ENCODE measurements at places on chromosomes 5 and 9.

DNA sequence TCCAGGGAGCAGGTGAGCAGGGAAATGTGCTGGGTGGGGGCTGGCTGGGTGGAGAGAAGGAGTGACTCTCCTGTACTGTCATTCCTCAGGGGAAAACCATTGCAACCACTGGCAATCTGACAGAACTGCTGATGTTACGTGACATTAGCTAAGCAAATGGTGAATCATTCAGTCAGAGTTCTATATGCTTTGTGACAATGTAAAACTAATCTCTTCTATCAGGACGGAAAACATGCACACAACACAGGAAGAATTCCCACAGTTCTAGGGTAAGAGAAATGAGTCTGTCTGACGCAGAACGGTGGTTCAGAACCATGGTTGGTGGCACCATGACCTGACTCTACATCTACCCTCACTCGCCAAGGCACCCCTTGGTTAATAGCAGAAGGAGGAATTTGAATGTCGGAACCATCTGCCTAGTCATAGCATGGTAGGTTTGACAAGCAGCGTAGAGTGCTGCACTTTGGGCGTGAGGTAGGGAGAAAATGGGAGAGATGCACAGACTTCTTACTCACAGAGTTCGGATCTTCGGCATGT, 243.6 kb upstream of the PANK3 start:
- DNase-seq: no peak

GRCh38 chr5:112012104-112012503, 255.1 kb upstream of the NREP start:
- DNase-seq: no peak

DNA sequence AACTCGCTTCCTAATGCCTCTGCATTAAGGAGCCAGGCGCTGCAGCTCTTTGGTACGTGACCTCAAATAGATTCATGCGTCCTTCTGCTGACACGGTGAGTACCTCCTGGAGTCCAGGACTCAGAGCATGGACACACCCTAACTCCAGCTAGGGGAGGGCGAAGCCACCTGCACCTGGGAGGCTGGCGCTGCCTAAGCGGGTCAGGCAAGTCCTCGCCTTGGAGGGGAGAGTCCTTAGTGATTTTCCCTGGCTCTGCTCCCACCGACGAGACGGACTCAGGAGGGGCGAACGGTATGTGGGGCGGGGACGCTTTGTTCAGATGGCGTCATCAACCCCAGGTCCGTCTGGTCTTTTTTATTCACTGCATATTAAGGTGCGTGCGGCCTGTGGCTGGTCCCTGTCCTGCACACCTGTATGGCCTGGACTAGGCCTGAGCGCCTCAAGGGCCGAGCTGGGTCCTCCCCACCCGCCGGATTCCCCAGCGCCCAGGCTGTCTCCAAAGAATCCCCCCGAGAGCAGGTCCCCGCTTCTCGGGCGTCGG, 50.3 kb downstream of the NSUN2 start:
- no peak for DNase-seq

DNA sequence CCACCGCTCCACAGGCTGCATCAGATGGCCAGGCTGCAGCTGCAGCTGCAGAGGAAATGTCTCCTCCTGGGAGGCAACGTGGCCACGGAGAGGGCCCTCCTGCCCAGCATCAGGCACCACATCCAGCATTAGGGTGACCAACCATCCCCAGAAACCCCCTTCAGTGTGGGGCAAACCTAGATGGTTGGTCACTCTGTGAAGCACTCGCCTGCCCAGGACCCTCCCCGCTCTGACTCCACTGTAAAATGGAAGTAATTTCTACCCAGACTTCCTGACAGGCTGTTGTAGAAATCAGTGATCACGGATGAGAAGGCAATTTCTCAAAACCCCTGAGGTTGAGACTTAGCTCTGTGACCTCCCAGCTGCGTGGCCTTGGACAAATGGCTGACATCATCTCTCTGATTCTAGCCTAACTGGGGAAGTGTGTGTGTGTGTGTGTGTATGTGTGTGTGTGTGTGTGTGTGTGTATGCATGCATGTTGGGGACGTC, 31.6 kb downstream of the B4GALT1 start:
- no peak for DNase-seq

GRCh38 chr9:84140535-84141101, 160.0 kb downstream of the RMI1 start:
- peak; percentile 60 for DNase-seq

DNA sequence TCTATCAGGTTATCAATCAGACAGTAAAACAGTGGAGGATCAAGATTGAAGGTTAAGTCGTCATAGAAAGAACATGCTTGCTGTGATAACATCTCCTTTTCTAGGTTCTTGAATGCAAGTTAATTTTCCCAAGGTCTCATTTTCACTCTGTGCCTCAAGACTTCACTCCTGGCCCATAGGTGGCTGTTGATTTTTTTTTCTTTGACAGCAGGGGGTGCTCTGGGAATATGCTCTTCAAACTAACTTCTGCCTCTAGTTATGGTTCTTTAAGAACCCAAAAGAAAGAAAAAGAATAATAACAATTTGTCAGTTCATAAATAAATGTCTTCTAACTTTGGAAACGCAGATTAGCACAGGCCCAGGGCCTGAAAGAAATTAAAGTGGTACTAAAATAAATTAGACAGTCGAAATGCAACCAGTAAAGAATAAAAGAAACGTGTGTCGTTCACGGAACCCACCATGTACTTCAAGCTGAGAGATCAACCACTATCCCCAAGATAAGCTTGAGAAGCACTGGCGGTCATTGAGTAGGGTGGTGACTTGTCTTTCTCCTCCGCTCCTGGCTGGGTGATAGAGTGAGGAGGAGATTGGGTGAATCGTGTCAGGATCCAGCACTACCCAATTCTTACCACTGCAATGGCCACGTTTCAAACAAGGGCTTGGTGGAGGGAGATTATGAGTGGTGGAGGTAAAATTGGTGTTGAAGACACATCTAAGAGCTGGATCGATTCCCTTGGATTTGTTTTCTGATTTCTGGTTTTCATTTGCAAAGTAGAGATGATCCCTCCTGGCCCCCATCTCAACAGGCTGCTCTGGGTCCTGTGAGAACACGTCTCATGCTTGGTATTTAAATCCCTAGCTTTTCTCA, 93.4 kb upstream of the IRX4 start:
- DNase-seq: no peak

DNA sequence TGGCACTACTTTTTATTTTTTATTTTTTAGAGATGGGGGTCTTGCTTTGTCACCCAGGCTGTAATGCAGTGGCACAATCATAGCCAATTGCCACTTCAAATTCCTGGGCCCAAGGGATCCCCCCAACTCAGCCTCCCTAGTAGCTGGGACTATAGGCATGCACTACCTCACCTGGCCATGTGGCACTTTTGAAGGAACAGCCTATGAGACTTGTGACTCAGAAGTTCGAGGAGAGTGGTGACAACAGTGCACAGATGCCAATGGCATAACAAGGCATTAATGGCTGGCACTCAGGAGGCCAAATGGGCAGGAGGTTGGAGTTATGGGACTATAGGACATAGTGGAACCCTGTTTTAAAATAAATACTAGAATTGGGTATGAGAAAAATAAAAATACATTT, 33.7 kb downstream of the ANKRD31 start:
- DNase-seq: no peak

DNA sequence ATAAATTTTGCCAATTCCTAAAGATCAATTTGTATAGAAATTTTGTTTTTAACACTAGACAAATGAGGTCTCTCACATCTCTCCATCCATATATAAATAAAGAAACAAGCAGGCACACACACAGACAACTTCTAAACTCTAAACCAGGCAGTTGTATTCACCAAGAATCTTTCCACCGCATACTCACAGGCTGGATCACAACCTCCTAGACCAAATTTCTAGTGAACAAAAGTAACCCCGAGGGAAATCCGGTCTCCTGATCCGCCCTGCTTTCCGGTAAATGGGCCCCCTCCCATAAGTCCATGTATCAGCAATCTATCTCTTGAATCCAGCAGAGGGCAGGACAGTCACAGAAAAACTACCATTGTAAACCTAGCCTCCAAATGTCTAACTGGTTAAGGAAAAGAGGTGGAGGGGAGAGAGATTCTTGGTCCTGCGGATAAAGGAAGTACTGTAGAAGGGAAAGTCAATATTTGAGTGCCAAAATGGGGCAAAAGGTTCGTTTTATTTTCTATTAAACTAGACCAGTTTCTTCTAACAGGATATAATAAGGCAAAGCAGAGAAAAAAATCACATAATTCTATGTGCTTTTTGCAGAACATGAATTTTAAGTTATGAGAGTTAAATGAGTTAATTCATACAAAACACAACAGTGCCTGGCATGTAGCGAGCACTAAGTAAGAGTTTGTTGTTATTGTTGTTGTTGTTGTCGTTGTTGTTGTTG, 4.8 kb upstream of the SMU1 start:
- peak; percentile 49 for DNase-seq

DNA sequence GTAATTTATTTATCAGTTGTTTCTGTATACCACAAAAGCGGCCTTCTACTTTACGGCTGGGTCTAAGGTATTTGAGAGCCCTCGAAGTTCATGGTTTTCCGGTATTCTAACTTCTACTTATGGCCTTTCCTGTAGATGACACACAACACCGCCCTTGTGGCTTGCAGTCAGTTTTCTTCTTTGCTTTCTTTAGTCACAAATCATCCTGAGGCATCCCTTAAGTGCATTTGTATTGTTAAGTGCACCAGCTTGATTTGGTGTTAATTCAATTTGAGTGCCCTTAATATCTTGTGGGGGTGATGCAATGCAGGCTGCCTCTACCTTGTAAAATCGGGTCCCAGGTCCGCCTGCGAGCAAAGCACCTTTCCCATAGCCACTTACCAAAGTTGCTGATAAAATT, 511.9 kb downstream of the CCDC171 start:
- no peak for DNase-seq

DNA sequence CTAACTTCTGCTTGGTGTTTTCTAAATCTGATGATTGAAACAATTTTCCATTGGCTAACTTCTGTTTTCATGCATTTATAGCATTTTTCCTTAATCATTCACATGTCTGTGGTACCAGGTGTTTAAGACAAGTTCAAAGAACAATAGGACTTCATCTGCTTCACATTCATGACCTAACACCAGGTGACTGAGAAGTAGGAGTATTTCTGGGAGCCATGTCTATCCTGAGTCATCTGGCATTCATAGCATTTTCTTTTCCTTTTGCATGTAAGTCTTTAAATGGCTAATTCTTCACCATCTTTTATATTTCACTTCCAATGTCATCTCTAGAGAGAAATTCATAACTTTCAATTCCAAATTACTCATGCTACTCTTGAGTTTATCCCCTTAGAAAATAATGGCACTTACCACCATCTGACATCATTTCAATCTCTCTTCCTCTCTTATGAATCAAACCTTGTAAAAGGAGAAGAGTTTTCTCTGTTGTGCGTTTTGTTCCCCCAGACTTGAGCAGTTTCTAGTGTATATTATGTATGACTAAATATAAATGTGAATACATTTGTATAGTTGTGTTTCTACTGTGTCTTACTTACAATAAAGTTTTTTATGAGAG, 1196.1 kb upstream of the CDH9 start:
- DNase-seq: no peak

GRCh38 chr5:152259702-152260101, 145.4 kb downstream of the NMUR2 start:
- no peak for DNase-seq

GRCh38 chr5:40623480-40624420, 56.0 kb upstream of the PTGER4 start:
- no peak for DNase-seq

GRCh38 chr5:138504799-138505198, 38.2 kb downstream of the ETF1 start:
- peak; percentile 81 for DNase-seq

GRCh38 chr9:131017067-131017466, 8.1 kb downstream of the LAMC3 start:
- no peak for DNase-seq

DNA sequence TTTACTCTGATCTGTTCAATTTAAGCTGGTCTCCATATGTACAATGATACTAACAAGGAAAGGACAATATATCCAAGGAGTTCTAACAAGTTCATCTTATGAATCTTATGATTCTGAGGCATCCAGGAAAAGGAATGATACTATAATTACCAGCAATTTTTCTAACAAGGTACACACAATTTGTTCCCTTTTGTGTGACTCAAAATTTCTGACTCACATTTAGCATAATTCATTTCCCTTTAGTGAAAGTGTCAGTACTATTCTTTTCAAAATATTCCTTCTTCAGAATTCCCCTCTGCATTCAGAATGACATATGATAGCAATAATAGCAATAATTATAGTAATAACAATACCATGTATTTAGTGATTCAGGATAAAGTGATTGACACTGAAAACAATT, 594.8 kb downstream of the DMRTA1 start:
- DNase-seq: no peak

- no peak for DNase-seq
Measured at GRCh38 chr5:168480601-168481000, 5.7 kb upstream of the RARS1 start.

GRCh38 chr9:14349447-14350348, 35.8 kb upstream of the NFIB start:
- DNase-seq: no peak

DNA sequence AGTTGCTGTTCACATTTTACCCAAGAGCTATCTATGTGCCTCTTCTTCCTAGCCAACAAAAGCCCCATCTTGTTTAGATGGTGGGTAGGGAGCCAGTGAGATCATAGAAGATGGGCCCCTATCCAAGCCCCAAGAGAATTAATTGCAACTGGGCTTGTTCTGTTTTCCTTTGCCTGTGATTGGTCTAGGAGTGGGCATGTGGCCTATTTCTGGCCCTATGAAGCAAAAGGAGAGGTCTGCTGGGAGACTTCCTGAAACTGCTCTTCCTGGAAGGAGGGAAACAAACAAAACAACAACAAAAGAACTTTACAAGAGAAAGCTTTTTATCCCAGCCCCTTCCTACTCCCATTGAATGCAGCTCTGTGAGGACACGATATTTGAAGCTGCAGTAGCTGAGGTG, 32.5 kb upstream of the ALDOB start:
- DNase-seq: no peak

DNA sequence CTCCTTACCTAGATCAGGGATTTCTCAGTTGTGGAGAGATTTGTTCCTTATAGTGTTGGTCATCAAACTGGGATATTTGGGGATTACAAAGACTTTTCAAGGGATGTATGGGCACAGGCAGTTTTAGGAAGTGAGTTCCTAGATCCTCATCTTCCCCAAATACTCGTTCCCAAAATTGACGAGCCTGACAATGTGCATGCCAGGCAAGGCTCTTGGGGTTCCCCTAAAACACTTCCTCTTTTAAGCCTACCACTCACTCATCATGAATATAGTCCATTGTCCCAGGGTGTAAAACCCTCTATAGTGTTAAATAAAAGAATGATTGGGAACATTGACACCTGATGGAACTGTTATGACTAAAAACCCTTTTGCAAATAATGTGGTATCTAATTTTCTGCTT, 26.4 kb downstream of the PDCD1LG2 start:
- no peak for DNase-seq

- no peak for DNase-seq
Measured at GRCh38 chr9:31078175-31078574, 1306.3 kb upstream of the ACO1 start.

DNA sequence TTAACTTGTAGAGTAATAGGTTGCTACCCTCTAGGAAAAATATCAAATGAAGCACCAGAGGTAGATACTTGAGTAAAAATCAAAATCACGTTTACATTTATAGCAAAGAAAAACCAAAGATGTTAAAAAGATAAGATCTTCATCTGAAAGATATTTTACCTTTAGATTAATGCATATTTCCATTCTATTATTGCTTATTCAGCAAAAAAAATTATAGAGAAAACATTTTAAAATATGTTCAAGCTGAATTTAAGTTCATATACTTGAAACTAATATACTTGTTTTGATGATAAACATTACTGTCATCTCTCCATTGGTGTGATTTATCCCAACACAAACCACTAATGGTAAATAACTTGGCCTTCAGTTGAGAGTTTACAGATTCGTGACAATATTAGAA, 422.3 kb downstream of the CAAP1 start:
- no peak for DNase-seq

GRCh38 chr9:69397384-69398214, 72.6 kb downstream of the ENTREP1 start:
- no peak for DNase-seq

All from thyroid gland (tissue), 4 donors.